ENCODE measurements at places on chromosomes 3 and 15.
A peak's percentile ranks its signal among the peaks of the same experiment; 100 is the strongest.

DNA sequence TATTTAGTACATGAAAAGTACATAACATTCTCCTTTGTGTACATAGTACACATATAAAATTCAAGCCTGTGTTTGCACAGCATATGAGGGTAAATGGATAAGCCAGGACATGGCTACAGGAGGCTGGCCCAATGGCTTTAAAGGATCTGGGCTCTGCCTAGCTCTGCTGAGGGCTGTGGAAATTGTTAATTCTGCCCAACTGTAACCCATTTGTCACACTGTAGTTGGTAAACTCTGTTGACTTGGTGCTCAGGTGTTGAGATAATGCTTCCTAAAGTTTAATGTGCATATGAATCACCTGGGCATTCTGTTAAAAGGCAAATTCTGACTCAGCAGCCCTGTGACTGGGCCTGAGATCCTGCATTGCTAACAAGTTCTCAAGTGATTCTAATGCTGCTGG is 196.5 kb upstream of the ZPLD1 start:
- DNase-seq, result no peak

DNA sequence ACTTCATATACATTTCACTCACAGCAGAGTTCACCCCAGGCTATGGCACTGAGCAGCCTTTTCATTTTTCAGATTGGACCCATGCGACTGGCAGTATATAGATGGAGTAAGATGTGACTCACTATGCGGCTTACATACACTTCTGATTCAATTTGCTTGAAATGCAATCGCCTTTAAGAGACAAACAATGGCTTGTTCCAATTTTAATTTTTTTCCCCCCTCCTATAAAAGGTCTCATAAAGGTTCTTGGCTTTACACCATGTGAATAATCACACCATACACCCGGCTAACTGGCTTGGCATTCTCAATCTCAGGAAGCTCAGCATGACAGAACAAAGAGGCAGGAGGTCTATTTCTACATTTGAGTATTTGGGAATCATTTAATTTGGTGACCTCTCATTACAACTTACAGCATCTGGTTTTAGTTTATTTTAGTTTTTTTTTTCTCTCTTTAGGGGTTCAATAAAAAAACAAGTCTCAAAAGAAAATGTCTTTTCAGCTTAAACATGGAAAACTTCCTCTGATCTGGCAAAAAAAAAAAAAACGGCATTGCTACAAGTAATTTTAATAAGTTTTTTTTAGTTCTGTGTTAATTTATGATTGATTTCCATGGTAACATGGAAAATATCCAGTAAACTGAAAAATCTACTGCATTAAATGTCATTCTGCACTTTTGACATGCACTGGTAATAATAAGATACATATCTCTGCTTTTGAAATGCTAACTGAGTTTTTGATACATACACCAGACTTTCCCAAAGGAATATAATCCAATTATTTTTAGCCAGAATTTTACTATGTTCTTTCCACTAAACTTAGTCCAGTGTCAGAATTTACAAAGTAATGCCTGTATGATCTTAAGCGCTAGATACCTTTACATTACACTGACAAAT is 38.8 kb downstream of the GADL1 start:
- DNase-seq, result no peak

DNA sequence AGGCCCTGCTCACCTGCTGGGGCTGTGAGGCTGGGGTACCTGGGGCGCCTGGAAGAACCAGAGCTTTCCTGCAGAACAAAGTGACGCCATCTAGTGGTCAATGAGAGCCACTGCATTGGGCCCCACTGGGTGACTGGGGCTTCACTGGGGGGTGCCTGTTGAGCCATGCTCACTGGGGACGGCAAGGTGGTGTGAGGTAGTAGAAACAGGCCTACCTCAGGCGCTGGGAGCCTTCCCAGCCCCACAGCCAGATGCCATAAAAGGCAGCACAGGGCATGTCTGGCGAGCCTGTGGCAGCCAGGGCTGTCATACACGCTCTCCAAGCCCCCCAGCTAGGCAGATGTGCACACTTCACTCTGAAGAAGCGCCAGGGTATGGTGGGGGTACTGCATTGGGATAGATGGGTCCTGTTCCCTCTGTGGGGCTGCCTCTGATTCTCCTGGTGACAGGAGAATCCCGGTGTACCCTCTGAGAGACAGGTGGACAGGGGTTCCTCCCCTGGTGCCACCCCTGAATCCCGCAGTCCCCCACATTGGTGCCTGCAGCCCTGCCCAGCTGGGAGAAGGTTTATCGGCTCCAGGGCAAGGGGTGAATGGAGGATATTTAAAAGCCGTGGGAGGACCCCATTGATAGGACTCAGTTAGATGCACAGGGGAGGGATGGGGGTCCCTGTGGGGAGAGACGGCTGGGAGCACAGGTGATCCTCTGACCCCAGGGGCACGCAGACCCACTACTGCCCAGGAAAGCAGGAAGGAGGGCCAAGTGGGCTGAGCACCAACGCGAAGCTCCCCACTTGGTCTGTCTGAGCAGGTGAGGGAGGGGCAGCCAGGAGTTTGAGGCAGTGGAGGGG is 178.8 kb downstream of the NSMCE3 start:
- no peak for DNase-seq

DNA sequence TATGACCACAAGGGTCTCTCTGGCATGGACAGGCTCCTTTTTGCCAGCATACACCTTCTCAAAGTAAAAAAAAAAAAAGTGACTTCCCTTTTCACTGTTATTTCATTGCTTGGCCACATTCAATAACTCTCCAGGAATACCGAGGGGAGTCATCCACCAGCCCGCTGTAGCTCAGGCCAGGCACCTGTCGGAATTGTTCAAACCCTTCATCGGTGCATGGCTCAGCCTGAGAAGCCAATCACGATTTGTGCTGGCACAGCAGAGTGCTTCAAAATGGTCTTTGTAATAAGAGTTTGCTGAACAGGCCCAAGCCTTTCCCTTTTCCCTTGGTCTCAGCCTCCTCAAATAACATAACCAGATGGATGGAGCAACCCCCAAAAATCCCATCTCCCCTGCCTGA is 145.4 kb downstream of the PDZRN3 start:
- no peak for DNase-seq

GRCh38 chr3:134211797-134212196 is 38.9 kb downstream of the RYK start:
- DNase-seq, result no peak

GRCh38 chr3:58116161-58116955 is 94.4 kb downstream of the DNASE1L3 start:
- DNase-seq, result no peak

DNA sequence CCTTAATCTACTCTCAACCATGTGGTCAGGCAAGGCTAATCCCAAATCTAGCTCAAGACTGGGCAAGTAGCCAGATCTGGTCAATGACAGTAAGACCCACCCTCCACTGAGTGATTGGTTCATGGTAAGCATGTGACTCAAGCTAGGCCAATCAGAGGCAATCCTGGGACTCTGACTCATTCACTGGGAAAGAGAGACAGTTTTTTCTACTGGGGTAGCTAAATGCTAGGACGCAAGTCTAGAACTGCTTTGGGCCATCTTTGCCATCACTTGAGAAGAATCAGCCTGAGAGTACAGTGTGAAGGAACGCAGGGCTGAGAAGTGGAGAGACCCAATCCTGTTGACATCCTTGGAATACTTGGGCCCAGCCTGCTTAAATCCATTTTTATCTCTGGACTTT is 9.4 kb upstream of the RAD18 start:
- DNase-seq, result no peak

DNA sequence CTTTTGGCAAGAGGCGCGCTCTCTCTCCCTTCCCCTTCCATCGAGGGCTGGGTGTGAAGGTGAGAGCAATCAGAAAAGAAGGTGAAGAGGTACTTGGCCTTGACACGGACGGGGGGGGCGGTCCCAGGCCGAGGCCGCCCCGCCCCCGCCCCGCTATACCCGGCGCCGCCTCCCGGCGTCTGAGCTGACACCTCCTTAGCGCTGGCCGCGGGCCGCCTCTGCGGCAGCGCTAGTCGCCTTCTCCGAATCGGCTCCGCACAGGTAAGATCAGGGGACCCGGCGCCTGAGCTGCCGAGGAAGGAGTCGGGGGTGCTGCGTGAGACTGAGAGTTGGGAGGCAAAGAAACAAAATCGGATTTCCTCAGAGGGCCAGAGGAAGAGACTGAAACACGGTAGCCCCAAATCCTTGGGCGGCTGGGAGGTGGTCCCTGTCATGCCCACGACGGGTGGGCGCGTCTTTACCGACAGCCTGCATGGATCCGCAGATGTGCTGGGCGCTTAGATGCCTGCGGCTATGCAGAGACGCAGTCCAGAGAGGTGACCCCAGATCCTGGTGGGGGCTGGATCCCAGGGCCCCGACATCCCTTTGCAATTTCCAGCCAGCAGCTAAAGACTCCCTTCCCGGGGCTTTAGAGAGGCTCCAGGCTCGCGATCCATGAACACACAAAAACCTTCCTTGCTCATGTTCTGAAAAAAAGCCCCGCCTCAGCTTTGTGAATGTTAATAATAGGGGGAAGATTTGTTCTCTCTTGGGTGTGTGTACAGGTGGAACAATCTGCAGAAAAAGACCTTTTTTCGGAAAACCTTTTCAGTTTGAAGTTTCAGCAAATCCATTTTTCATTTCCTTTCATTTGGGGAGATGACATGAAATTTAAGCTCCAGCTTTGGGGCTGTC is at the start of gene ENTPD3:
ENTPD3 (plus strand) TSS at position 184 of the 894 bp plus-strand sequence. CDS start 874 bp downstream, outside the sequence.
- peak; percentile 78 for DNase-seq

DNA sequence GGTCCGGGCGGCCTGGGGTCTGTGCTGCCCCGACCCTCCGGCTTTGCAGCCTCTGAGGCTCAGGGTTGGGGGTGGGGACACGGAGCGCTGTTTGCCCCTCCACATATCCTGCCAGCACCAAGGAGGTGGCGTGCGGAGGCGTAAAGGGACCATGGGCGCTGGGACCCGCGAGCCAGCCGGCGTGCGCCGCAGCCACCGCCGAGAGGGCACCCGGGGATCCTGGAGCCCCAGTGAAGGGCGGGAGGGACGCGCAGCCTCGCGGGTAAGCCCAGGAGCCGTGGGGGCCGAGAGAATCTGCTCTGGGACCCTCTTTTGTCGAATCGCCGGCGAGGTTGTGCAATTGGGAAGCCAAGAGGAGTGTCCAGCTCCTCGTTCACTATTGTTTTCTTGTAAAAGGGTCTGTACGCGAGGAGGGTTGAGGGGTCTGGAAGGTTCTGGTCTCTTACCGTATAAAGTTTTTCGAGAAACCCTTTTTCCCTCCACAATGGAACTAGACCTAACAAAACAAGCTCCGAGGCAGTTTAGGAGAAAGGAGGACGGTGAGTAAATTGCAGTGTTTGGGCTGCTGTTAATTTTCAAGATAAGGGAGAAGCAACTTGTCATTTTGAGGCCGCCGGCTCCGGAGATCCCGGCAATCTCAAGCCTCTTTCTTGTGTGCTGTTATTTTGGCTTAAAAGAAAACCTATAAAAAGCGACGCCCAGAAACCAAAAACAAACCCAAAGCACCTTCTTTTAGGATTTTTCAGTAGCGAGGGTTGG is 29.9 kb upstream of the ST3GAL6 start:
- DNase-seq, result peak; percentile 67

DNA sequence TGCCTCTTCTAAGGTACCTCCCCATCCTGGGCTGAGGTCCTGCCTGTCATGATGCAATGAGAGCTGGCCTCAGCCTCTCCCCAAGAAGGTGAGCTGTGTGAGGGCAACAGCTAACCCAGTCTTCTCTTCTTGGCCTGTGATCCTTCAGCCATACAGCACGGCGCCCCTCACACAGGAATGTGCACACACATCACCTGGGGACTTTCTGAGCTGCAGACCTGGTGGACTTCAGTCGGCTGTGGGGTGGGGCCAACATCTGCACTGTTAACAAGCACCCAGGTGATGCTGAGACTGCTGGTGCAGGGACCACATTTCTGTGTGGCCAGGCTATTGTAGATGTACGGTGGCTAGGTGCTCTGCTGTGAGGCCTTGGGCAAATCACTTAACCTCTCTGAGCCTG is 14.5 kb downstream of the HCN4 start:
- DNase-seq, result no peak

GRCh38 chr15:47787875-47788274 is 70.6 kb downstream of the SEMA6D start:
- no peak for DNase-seq

DNA sequence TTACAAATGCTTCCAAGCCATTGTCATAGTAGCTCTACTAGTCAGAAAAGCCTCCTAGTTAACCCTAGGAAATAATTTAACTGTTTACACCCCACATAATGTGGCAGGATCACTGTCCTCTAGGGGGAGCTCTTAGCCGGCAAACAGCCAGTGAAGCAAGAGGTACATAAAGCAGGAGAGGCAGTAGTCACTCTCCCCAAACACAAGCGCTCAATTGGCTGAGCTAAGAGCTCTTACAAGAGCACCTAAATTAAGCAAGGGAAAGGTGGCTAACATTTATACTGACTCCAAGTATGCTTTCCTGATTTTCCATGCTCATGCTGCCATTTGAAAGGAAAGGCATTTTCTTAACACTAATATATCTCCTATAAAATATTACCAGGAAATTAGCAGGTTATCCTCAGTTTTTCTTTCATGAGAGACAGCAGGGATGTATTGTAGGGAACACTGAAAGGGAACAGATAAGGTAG is 37.6 kb downstream of the NCEH1 start:
- DNase-seq, result peak; percentile 73

GRCh38 chr15:69090197-69090948 is 70.1 kb upstream of the GLCE start:
- no peak for DNase-seq

DNA sequence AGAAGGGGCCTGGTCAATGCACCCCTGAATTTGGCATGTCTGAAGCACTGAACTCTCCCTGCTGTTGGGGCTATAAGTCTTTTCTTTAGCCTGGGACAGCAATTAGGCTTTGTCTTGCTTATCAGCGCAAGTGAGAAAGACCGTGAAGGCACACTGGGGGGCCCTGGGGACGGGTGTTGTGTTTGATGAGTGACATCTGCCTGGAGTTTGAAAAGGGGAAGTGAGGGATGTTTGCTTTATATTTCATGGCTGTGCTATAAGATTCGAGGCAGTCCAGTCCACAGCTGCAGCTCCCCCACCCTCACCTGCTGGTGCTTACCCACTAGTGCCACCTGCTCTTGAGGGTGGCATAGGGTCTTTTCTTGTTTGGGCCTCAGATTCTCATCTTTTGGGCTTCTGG is 44.8 kb downstream of the CEMIP start:
- no peak for DNase-seq

GRCh38 chr3:49294343-49294742 is 17.3 kb upstream of the C3orf62 start:
- DNase-seq, result no peak

DNA sequence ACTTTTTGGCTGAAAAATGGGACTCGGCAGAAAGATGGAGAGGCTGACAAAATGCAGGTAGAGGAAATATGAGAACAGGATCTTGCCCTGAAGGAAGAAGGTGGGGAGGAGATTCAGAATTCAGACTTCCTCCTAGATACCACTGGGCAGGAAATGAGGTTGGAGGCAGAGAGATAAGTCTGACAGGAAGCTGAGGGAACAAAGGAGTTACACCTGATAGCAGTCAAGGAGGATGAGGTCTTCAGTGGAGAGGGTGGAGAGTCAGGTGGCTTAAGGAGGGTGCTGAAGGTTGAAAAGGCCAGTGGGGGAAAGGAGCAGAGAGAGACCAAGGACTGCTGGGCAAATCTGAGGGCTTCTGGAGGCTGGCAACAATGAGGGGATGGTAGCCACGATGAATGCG is 56.8 kb downstream of the CCR4 start:
- no peak for DNase-seq

DNA sequence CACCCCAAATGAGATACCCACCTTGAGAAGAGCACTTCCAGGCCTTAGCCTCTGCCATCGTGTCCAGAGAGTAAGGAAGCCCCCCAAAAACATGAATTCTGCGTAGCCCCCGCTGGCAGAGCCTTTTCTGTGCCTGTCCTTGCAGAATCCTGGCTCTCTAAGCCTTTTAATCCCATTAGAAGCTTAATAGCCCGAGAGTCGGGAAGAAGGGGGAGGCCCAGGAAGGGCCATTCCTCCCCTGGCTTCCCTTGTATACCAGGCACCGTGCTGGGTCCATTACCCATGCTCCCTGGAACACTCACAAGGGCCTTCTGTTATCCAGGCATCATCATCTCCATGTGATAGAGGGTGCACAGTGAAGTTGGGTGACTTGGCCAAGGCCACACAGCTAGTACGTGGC is 7.1 kb downstream of the SPTBN5 start:
- DNase-seq, result no peak
